AG04450 (cell line): ENCODE measurements at places on chromosomes 7 and 10.

DNA sequence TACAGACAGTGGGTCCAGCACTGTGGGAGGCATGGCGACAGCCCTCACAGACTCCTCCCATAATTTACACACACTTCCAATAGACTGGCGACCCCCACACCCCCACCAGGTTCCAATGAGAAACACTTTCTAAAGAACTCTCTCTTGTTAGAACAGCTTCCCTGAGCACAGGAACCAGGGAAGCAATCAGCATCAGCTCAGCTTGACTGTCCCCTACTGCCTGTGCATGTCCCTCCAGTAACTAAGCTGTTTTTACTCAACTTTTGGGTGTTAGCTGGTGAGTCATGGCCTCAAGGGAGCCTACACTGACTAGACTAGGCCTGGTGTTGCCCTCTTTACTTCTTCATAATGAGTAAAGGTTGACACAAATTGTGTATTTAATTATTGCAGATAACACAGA is 32.6 kb upstream of the HERPUD2 start:
- DNase-seq = no peak

DNA sequence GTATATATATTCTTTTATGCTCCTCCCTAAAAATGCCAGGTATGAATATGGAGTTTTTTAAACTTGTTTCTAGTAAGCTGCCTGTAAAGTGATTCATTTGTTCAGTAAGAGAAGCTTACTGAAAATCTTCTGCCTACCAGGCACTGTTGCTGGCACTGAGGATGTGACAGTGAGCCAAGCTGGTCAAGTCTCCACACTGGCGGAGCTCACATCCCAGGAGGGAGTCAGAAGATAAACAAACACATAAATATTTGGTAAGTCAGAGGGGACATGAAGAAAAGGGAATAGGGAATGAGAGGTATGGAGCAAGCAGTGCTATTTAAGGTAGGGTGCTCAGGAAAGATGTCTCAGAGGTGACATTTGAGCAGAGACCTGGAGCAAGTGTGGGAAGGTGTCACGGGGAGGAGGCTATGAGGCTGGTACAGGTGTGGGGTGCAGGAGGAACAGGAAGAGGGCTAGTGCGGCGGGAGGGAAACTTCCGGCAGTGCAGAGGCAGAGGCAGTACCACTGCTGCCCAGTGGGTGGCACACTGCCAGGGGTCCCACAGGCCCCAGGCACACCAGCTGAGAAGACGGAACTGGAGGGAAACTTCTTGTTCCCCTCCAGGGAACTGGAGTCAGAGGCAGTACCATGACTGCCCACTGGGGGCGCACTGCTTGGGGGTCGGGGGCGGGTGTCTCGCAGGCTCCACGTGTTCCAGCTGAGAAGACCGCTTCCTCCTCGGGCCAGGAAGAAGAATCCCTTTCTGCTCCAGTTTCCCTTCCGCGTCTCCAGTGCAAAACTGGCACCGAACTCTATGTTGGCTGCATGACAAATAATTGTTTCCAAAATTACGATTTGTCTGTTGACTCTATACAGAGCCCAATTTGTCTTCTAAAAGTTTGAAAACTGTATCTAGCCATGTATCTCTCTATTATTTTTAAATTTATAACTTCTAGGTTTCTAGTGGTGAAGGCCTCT is 161.0 kb downstream of the TEX36 start:
- DNase-seq = no peak

DNA sequence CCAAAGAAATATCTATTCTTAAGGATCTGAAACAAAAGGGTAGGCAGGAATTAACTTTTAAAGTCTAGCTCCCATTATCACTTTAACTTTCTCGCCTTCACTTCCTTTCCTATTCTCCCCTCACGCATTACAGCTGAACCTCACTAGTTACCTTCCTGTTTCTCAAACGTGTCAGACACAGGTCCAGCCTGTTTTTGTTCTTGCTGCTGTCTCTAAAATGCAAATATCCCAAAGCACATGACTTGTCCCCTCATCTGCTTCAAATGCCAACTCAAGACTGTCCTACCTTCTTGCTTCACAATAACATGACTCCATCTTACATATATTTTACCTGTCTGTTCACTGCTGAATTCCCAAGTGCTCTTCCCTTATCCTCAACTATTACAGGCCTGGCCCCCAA is 17.6 kb downstream of the ZDHHC6 start:
- no peak for DNase-seq

- no peak for DNase-seq
Observed at GRCh38 chr7:158869876-158870275, 13.5 kb downstream of the DYNC2I1 start.

- DNase-seq = no peak
Observed at GRCh38 chr10:112827951-112828350, 122.1 kb upstream of the TCF7L2 start.

DNA sequence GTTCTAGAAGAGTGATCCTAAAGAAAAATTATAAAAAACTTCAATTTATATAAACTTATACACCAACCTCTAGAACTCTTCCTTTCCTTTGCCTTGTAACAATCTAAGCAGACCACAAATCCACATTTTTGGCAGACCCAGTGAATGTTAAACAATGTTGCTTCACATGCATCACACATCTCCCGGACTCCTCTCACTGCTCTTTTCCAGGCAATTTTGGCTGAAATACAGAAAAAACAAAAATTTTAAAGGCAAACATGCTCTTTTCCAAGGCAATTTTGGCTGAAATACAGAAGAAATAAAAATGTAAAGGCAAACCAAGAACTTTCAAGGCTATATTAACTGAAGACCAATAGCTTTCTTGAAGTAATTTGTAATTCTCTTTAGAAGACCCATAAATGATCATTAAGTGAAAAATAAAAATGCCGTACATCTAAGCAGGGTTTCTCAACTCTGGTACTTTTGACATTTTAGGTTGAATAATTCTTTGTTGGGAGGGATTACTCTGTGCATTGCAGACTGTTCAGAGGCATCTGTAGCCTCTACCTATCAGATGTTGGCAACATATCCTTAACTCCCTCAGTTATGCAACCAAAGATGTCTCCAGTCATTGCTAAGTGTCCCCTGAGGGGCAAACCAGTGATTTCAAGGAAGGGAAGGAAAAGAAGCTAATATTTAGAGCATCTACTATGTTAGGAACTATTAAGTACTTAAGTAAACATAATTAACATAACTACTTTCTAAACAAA is 64.4 kb downstream of the NRBF2 start:
- peak; percentile 80 for DNase-seq

DNA sequence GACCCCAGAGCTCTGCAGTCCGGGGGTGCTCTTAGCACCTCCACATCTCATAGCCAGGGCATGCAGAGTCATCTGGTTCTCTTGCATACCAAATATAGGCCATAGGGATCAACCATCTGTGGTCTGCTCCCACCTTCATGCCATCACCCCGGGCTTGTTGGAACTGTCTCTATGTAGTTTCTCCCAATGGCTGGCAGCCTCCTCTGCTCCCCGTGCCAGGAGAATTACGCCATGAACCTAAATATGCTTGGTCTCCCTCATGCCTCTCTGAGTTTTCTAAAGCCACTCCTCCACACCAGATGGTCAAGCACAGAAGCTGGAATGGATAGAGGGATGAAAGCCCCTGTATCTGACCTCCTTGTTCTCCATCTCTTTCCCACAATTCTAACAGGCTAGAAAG is 302.6 kb upstream of the MYO3A start:
- DNase-seq = no peak

DNA sequence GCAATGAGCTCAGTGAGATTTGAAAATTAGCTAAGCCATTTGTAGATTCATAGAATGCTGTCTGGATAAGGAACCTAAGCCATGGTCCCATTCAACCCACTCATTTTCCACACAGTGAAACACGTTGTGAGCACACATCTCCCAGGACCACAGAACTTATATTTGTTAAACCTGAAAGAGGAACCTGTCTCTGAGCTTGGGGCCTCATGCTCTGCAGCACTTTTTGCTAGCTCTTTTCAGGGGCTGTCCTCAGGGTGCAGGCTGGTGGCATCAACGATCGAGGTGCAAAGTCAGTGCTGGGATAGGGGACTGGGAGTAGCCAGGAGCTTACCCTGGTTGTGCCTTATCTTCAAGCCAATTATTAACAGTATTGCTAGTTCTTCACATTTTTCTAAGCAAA is 11.9 kb downstream of the HECW1 start:
- no peak for DNase-seq

- DNase-seq = no peak
Observed at GRCh38 chr10:122293156-122293960, 22.3 kb downstream of the BTBD16 start.

GRCh38 chr10:44400541-44400940 is 15.6 kb upstream of the CXCL12 start:
- no peak for DNase-seq

GRCh38 chr10:70355051-70356021 is 27.1 kb downstream of the LRRC20 start:
- no peak for DNase-seq

GRCh38 chr10:69730251-69731156 is 71.2 kb upstream of the COL13A1 start:
- DNase-seq = peak; percentile 64

DNA sequence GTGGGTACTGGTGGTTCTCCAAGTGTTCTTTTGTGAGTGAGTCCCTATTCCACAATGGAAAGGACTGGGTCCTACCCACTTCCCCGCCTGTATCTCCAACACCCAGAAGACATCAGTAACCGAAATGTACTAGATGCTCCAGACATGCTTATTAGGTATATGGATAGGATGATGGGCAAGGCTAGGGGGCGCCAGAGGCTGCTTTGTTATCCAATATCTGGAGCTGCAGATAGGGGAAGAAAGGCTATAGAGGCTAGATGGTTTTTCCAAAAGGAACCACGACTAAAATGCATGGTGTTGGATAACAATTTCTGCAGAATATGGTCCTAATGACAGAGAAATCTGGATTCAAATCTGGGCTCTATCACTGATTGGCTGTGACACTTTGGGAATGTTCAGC is 56.2 kb upstream of the TM9SF3 start:
- DNase-seq = no peak

DNA sequence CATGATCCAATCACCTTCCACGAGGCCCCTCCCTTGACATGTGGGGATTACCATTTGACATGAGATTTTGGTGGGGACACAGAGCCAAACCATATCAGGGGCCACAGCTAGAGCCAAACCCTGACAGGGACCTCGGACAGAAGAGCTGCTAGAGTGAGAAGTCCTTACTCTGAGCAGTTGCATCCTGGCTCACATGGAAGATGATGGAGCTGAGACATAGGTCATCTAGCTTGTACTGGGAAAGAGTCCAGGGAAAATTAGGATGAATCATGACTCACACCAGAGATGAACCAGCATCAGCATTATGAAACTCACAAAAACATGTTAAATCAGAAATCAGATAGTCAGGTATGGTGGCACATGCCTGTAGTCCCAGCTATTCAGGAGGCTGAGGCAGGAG is 12.8 kb upstream of the FMC1 start:
- DNase-seq = peak; percentile 67

DNA sequence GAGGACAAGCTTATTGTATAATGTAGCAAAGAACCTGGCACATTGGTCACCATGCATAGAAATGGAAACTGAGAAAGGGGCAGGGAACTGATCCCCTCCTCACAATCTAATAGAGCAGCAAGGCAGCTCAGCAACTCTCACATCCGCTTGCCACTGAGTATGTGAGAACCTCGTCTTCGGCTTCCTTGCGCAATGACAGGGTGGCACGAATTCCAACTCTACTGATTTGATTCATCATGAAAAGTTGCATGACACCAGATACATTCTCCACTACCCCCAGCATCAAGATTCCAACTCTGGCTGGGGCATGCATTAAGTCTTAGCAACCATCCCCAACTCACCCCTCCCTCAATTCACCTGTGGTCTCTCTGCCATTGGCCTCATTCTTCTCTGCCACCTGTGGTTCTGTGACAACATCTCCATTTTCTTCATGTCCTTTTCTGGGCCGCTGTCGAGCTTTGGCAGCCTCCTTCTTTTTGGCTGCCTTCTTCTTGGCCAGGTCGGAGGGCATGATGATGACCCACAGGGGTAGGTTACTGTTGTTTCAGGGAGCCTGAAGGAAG is 976 bp downstream of the ABCF2 start:
- DNase-seq = no peak

- no peak for DNase-seq
Observed at GRCh38 chr7:137129025-137129424, 214.5 kb downstream of the PTN start.

- no peak for DNase-seq
Observed at GRCh38 chr10:70295321-70295720, 11.5 kb upstream of the NPFFR1 start.

DNA sequence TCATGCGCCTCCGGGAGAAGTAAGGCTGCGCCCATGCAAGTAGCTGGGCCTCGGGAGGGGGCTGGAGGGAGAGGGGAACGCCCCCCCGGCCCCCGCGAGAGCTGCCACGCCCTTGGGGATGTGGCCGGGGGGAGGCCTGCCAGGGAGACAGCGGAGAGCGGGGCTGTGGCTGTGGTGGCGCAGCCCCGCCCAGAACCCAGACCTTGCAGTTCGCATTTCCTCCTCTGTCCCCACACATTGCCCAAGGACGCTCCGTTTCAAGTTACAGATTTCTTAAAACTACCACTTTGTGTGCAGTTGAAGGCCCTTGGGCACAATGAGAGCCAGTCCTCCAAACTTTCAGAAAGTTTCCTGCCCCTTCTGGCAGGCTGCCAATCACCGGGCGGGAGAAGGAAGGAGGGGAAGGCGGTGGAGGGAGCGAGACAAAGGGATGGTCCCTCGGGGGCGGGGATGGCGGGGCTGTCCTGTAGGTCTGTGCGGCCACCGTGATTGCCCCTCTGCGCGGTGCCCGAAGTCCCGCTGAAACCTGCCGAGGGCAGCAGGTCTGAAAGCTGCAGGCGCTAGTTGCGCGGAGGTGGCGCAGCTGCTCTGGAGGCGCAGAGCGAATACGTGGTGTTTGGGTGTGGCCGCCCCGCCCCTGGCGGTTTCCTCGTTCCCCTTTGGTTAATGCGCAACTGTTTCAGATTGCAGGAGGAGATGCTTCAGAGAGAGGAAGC is 2.1 kb downstream of the VIM start:
- no peak for DNase-seq

DNA sequence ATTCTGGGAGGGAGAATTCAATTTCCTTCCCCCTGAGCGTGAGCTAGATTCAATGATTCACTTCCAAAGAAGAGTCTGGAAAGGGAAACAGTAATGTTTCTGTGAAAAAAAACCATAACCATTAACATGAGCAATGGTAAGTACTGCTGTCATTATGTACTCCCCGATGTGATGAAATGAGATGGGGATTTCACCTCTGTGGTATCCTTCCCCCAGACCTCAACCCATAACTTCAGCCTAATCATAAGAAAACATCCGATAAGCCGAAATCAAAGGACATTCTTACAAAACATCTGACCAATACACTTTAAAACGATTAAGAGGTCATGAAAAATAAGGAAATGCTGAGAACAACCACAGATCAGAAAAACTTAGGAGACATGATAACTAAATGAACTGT is 27.2 kb downstream of the EZH2 start:
- no peak for DNase-seq

DNA sequence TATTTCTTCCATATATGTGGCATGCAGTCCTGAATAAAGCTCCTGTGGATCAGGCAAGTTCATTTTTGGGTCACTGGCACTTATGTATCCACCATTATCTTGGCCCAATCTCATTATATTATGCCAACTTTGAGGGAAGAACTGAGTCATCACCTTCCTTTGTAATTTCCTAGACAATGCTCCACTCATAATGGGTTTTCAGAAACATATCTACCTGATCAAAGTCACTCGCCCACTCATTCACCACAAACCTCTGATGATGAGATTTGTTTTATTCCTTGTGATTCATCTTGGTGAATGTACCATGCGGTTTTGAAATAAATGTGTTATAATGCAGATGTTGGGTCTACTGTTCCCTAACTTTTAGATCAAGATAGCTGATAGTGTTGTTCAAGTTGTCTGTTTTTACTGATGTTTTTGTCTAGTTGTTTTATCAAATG is 525.8 kb downstream of the KIF20B start:
- peak; percentile 11 for DNase-seq

GRCh38 chr7:134587750-134588149 is 38.8 kb downstream of the AKR1B15 start:
- no peak for DNase-seq
